G401 (cell line): ENCODE measurements at places on chromosomes 12 and 14. TPM values are rescaled to one million over a fixed set of nuclear protein-coding genes. Genes with fewer than 3 reads are reported as not detected.

Gene IL23A
- total RNA-seq, result 1.3 and 5.3 TPM in 2 replicates

Gene SPRYD3
- 16.7 and 21.4 TPM in 2 replicates for total RNA-seq

Gene CLEC1B
- not detected in 2 replicates for total RNA-seq

Gene RNU4-1
- total RNA-seq, result not detected in 2 replicates

Gene FAM216A
- total RNA-seq, result 68.9 and 76.3 TPM in 2 replicates

Gene HNF1A
- not detected in 2 replicates for total RNA-seq

Gene DPF3
- total RNA-seq, result not detected in 2 replicates

Gene FCF1
- 51.4 and 63.4 TPM in 2 replicates for total RNA-seq

Gene ACTN1
- total RNA-seq, result 78.8 and 90.9 TPM in 2 replicates

Gene TAS2R19
- not detected in 2 replicates for total RNA-seq

Gene LRTM2
- not detected in 2 replicates for total RNA-seq

Gene PIANP
- total RNA-seq, result 0.44 and 4.4 TPM in 2 replicates

Gene MYO1H
- not detected in 2 replicates for total RNA-seq

Gene RPGRIP1
- 0.18 TPM in 1 of 2 replicates, not detected in the other for total RNA-seq

Gene PZP
- not detected in 2 replicates for total RNA-seq

Gene GPR162
- total RNA-seq, result 37.7 and 59.0 TPM in 2 replicates

Gene HVCN1
- total RNA-seq, result not detected in 2 replicates

Gene KRT77
- not detected in 2 replicates for total RNA-seq

Gene KLRK1
- total RNA-seq, result not detected in 2 replicates

Gene MUCL1
- not detected in 2 replicates for total RNA-seq

Gene LRRC10
- not detected in 2 replicates for total RNA-seq

Gene HOXC10
- 16.7 and 48.6 TPM in 2 replicates for total RNA-seq

Gene HCAR3
- not detected in 2 replicates for total RNA-seq

Gene TPPP2
- not detected in 2 replicates for total RNA-seq

Gene RGS6
- not detected in 2 replicates for total RNA-seq

Gene ACSS3
- not detected in 2 replicates for total RNA-seq

Gene SLC4A8
- 1.4 and 2.2 TPM in 2 replicates for total RNA-seq
